ENCODE measurements at places on chromosomes 6 and 20.

DNA sequence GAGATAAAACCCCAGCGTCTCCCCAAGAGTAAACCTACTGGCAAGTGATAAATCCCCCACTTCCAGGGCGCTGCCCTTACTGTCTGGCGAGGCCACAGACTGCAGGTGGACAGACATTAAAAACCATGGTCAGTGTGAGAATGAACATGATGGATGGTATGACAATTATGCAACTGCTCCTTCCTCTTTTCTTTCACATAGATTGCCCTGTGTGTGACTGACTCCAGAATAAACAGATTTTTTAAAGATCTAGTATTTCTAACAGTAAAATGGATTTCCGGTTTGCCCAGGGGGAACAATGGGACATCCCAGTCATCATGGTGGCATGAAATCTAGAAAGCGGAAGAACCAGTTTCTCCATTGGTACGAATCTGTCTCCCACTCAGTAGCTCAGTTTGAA lies 153.7 kb downstream of the FOXC1 start:
- no peak for DNase-seq

GRCh38 chr20:37853823-37854375 lies 49.0 kb upstream of the VSTM2L start:
- no peak for DNase-seq

GRCh38 chr6:85004361-85004995 lies 240.1 kb upstream of the TBX18 start:
- no peak for DNase-seq

GRCh38 chr6:52526634-52527033 lies 50.2 kb downstream of the TRAM2 start:
- no peak for DNase-seq

DNA sequence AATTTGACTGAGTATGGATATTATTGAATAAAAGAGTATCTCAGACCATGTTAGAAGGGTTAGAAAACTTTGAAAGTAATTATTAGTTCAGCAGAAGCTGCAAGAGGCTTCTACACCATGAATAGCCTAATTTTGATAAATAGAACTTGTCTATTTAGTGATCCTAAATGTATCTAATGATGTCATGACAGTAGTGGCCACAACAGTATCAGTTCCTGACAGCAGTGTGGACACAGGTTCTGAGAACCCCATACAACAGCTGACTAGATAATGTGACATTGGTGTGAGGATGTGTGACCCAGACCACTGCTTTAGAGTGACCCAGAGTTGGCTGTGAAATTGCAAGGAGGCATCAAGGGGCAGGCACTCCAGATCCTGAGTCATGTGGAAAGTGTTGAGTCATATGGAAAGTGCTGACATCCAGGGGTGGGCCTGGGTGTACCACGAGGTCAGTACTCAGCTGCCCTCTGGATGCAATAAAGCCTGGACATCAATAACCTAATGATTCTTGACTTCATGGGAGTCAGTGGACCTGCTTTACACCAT lies 754.7 kb downstream of the DHX35 start:
- DNase-seq = no peak

DNA sequence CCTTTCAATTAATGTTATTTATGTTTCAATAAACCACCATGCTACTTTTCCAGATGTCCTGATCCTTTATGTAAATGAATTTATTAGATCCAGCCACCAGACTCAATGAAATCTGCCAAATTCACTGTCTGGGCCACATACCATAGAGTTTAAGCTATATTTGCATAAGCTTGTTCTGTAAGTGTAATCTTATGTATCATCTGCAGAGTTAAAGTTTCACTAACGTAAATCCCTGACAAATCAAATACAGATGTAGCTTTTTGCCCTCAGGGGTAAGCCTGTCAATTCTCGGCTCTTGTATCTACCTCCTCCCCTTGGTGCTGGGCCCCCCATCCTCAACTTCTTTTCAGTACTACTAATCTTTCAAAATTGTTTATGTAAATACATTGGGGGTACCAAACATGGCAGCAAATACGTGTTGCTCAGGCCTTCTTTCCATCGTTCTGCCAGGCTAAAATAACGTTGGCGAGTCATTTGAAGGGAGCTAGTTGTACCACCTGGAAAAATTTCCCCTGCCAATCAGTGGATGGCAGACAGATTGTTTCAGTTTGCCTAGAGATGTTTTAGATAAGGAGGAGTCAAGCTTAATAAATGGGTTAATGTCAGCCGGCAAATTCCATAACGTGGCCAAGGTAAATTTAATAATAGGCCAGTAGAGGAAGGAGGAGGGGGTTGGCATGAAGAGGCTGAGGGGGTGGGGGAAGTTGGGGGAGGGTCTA lies 79.6 kb downstream of the RPS12 start:
- DNase-seq = no peak

DNA sequence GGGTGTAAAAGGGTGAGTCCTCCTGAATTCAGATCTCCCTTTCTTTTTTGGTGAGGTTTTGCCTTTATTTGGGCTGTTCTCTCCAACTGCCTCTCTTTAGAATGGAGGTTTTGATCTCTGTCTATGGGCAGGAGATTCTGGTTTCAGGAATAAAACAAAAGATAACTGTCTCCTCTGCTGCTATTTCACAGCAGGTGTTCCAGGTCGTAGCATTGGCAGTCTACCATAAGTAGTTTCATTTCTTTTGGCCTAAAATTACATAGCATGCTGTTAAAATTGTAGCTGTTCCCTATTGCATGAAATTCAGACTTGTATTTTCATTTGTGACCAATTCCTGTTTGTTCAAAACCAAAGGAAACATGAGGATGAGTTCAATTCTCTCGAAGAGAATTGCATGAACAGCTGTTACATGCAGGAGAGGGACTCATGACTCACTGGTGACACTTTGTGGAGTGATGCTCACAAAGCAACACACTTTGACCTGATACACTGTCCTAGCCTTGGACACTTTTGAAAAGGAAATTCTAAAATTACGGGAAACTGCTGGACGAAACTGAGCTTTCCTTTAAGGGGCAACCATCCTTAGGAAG lies 76.8 kb upstream of the SIRPG start:
- DNase-seq = no peak

DNA sequence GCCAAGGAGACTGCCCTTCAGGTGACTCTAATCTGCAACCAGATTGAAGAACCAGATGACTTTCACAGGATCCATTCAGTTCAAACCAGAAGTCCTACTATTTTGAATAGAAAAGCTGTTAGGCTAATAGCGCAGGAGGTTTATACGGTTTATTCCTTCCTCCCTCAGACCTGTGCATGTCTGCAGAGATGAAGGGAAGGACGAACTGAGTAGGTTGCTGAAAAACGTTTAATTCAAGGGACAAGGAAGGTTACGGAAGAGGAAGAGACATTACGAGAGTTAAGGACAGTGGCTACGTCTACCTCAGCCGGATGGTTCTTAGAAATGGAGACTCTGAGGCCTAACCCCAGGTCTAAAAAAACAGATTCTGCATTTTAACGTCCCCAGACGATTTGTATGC lies 978 bp downstream of the AURKA start:
- no peak for DNase-seq

- DNase-seq = no peak
Observed at GRCh38 chr20:32164984-32165735, 42.4 kb downstream of the PLAGL2 start.

DNA sequence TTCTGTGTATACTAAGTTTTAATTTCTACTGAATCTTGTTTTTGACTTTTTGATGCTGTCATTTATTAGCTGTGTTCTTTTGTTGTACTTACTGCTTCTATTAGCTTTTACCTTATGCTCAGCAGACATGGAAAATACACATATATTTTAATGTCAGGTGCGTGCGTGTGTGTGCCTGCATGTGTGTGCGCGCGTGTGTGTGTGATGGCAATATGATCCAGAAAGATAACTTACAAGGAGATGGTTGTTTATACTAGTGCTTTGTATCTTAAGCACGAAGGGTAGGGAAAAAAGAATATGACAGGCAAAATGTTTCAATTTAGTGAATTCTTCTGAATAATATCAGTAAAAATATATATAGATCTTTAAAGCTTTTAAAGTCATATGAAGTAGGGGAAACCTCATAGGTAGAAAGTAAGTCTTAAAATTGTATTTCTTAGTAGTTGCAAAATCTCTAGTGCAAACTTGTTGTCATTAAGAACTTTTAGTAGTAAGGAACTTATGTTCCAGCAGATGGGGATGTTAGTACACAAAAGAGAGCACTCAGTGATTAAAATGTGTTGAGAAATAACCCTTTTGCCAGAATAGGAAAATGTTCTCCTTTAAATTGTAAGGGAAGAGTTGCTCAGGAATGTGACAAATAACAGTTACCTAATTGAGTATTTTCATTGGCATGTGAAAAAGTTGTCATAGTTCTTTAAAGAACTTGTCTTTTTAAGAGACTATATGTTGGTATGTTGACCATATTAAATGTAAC lies 13.2 kb downstream of the QKI start:
- no peak for DNase-seq

GRCh38 chr20:20447196-20447595 lies 79.3 kb downstream of the INSM1 start:
- no peak for DNase-seq

DNA sequence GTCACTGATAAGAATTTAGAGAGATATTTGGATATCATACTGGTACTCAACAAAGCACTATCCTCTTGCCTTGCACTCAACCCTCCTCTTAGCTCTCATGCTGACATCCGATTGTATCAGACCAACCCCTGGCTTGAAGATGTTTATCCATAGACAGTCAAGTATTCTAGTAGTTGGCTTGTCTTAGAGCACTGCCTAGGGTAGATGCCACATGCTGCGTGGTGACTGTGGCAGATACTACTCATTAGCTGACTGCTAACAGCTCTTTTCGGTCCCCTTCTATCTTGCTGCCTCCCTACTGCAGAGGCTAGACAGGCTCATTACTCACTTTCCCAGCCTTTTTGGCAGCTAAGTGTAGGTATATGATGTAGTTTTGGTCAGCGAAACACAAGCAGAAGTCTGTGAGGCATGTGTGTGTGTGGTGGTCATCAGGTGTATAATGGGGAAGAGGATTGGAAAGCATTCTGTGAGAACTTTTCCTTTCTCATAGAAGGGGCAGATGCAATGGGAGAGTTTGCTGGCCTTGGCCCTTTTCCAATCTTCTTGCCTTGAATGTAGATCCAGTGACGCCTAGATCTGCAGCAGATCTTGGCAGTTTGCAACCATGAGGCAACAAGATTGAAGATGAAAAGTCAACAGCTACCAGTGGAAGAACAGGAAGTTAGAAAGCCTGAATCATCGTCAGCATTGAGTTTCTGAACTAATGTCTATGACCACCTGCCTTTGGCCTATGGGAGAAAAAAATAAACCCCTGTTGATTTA lies 4.4 kb upstream of the IFNGR1 start:
- no peak for DNase-seq

DNA sequence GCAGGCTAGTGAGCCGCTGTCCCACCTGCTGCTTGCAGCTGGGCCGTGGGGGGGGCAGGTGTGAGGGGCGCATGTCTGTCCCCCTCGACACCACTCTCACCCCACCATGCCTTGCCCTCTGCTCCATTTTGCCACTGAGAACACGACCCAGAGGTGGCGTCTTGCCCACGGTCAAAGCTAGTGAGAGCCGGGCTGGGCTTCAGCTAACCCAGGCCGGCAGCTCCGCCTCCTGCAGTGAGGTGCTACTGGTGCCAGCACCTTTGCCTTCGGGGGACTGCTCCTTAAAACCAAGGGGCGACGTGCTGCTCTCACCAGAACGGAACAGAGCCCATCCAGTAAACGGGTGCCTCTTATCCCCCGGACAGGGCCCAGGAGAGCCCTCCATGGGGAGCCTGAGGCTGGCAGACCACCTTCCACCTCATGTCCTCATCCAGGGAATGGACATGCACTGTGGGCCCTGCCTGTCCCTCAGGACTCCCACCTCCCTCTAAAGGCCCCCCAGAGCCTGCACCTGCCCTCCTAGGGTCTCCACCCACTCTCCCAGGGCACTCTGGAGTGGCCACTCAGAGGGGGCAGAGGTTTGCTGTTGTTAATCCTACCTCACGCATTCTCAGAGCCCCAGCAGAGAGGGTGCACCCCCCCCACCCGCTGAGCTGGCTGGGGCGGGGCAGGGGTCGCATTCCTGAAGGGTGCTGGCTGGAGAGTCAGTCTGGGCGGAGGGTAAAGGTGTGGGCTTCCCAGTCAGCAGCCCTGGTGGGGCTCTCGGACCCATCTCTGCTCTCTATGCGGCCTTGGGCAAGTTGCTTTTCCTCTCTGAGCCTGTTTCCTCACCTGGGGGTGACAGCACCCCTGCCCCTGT lies 2.9 kb downstream of the RBBP8NL start:
- no peak for DNase-seq

GRCh38 chr6:151441390-151442166 lies 10.3 kb downstream of the RMND1 start:
- no peak for DNase-seq

DNA sequence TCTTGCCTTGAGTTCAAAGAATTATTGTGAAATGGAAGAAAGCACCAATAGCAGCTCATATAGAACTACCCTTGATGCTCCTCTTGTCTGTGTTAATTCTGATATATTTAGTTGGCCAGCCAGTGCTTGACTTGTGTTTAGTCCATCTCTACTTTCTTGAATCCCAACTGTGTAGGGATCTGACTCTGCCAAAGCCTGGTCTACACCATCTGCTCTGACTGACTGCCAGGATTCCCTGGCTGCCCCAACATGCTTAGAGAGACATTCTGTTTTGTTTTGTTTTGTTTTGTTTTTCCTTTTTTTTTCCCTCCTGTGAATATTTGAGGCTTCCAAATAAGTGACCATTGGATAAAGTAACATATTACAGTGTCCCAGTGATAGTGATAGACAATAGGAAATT lies 953.7 kb upstream of the MANEA start:
- no peak for DNase-seq

DNA sequence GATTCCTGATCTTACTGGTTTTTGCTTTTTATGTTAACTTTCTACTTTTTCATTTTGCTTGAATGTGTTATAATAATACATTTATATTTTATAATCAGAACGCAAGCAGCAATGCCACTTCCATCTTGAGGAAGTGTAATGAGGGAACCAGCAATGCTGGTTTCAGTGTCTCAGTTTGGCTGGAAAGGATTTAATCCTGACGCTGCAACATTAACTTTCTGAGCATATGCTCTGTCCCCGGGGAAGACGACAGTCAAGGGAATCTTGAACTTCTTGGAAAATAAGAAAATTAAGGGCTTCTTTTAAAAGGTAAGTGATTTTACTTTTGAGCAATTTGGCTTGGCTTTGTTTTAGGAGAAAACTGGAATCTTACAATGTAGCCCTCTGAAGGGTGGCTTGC lies 205.5 kb upstream of the AGPAT4 start:
- DNase-seq = no peak

DNA sequence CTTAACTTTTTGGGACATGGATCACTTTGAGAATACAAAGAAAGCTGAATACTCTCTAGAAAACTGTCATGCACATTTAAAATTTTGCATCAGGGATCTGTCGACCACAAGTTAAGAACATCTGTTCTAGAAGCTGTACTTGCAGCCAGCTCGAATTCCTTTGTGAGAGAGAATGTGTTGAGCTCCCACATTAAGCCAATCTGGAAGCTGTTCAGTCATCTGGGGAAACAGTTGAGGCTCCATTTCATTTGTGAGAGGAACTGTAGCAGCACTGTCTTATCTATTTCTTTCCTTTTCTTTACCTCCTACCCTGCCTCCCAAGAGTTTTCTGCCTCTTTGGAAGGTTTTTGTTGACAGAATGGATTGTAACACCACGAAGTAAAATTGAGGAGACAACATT lies 50.8 kb downstream of the KAT14 start:
- DNase-seq = no peak

GRCh38 chr6:444653-445275 lies 53.2 kb downstream of the IRF4 start:
- DNase-seq = peak; percentile 28

Data from activated naive CD4-positive, alpha-beta T cell (primary cell).